ENCODE measurements at places on chromosomes 1 and 21.

DNA sequence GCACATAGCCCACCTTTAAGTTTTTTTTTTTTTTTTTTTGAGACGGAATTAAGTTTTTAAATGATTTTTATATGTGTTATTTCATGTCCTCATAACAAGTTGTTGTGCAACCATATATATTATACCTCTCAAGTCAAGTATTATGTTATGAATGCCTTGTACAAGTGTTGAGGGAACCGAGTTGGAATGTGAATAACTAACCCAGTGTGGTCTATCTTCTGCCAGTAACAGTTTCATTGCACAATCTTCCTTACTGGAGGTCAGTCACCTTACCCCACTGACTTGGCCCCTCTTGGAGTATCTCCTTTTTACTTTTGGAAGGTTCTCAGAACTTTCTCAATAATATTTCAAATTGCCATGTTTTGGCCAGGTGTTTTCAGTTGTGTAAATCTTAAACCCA lies 201.9 kb downstream of the CACNA1E start:
- DNase-seq, result no peak

- no peak for DNase-seq
Measured at GRCh38 chr1:229079016-229079595, 191.8 kb upstream of the RAB4A start.

- no peak for DNase-seq
Measured at GRCh38 chr1:183205196-183205781, 19.2 kb downstream of the LAMC2 start.

DNA sequence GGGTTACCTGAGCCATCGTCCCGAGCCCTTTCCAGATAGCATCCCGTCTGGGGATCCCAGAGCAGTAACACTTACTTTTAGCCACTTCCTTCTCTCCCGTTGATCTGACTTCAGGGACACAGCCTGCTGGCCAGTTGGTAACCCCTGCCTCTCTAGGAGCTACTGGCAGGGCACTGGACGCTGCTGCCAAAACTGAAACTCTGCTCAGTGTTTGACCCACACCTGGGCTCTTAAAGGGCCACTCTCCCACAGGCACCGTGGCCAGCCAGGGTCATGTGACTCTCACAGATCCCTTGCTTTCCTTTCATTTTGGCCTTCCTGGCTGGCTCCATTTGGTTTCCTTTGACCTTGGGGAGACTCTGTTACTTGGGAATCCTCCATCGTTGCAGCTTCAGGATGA lies at the start of gene PIGR:
Gene PIGR (minus strand): TSS at position 206 of the 400 bp plus-strand sequence. CDS start 5,935 bp downstream, outside the sequence.
- no peak for DNase-seq

- DNase-seq, result no peak
Measured at GRCh38 chr1:45669859-45670655, 16.3 kb downstream of the GPBP1L1 start.

- no peak for DNase-seq
Measured at GRCh38 chr1:12649971-12650421, 6.1 kb downstream of the AADACL4 start.

- no peak for DNase-seq
Measured at GRCh38 chr1:2194319-2194897, at the start of gene FAAP20. TSS of gene FAAP20 (minus strand) at chr1:2194772. CDS start at chr1:2194749, 23 bp downstream.

GRCh38 chr1:150444232-150444631 lies 43.0 kb upstream of the TARS2 start:
- no peak for DNase-seq

DNA sequence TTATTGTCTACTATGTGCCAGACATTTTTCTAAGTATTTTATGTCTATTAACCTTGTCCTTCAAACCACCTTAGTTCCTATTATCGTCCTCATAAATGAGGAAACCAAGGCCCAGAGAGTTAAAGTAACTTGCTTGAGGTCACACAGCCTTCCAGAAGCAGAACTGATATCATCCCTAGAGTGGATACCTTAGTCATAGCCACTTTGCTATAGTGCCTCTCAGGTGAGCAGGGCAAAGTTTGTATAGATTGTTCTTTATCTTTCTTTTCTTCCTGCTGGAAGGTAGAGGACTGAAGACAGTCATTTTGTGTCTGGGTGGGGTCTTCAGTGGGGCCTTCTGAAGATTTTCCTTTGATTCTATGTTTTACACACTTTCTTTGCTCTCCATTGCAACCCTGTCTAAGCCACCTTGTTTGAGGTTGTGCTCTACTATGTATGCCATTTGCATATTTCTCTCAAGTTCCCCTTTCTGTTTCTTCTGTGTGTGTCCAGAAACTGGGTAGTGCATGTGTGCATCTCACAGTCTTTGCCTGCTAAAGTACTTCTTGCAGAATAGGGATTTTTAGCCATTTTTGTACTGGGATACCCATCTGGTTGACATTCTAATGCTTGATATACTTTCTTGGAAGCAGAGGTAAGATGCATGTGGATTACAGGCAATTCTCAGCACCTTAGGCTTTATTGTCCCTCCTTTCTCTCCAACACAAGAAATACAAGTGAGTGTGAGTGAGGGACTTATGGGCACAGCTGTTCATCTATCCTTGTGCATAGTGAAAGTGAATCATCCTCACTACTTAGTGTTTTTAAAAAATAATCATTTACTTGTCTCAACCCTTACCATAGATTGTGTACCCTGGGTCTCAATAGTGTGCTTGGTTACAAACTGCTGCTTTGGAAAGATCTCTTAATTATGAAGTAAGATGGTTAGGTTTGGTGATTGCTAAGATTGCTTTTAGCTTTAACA lies 207.6 kb upstream of the HMCN1 start:
- no peak for DNase-seq

- DNase-seq, result no peak
Measured at GRCh38 chr21:26140164-26140579, 30.4 kb downstream of the APP start.

DNA sequence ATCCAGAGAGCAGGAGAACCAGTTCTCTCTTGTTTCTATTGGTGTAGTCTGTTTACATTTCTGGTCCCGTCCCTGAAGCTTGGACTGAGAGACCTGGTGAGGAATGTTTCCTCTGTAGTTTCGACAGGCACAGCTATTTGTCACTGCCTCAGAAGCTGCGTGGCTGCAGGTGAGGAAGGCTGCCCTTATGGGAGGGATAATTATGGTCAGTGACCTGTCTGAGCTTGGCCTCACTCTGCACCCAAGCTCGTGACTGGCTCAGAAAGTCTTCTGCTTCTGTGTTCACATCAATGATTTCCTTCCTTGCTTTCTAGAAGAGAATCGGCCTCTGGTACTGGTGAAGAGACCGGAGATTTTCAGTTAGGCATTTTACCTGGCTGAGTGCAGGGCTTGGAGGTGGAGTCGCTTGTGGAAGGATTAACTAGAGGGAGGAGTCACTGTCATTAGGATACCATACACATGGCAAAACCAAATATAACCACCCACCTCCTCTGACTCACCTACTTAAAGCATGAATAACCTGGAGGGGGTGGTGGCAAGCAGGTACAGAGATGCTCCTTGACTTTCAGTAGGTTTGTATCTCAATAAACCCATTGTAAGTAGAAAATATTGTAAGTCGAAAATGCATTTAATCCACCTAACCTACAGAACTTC lies 19.9 kb upstream of the WDR26 start:
- DNase-seq, result no peak

DNA sequence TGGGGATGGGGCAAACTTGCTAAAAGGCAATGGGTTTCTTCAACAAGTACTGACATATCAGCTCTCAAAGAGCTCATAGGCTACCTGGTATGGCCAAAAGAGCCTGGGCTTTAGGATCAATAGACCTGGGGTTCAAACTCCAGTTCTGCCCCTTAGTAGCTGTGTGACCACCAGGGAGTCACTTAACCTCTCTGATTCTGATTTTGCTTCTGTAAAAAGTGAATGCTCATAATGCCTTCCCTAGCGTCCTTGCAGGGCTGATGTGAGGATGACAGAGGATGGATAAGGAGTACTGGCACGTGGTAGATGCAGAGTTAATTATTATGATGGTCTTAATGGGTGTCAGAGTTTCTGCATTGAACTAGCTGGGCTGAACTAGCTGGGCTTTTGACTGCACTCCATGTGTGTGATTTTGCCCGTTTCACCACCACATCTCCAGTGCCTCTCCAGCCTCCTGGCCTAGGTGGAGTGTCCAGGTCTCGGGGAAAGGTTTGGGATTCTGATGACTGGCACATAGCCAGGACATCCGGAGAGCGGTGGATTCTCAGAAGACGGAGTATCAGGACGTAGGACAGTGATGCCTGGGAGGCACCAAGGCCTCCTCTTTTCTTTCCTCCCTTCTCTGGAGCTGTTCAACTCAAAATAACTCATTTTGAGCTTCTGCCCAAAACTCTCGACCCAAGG lies 15.2 kb downstream of the DISP3 start:
- no peak for DNase-seq

DNA sequence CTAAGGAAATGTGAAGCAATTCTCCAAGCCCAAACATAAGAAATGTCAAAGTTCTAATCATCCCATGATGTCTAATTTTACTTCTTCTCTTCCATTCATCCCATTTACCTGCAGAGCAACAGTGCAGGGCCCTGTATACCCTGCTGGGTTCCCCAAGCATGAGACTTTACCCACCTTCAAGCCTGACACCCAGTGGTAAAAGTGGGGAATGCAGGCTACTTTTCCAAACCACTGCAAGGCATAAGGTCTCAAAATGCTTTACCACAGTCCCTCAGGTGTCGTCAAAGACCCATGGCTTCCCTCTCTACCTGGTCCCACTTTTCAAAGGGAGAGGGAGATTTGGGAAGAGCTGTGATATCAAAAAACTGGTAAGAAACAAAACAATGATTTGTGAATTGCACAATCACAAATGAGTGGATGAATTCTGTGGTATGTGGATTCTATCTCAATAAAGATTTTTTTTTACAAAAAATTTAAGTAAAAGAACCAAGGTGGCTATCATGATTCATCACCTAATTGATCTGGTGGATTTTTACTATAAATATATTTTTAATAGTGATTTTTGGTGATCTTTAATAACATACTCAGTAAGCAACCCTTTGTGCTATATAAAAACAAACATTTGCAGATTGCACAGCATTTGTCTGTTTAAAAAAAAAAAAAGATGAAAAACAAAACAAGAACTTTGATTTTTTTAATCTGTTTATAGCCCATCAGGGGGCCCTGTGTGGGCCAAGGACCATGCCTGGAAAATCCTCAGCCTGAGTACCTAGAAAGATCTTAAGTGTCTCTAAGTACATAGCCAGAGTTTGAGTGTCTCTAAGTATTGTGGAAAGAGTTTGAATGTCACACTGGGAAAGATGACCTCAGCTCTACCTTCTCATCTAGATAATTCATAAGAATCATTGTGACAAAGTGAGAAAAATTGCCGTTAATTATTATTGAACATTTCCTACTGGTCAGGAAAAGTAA lies 73.1 kb upstream of the GJB5 start:
- DNase-seq, result no peak

- DNase-seq, result no peak
Measured at GRCh38 chr1:233641029-233641428, 27.1 kb downstream of the KCNK1 start.

- no peak for DNase-seq
Measured at GRCh38 chr1:14137411-14138134, 437.6 kb downstream of the PRDM2 start.

DNA sequence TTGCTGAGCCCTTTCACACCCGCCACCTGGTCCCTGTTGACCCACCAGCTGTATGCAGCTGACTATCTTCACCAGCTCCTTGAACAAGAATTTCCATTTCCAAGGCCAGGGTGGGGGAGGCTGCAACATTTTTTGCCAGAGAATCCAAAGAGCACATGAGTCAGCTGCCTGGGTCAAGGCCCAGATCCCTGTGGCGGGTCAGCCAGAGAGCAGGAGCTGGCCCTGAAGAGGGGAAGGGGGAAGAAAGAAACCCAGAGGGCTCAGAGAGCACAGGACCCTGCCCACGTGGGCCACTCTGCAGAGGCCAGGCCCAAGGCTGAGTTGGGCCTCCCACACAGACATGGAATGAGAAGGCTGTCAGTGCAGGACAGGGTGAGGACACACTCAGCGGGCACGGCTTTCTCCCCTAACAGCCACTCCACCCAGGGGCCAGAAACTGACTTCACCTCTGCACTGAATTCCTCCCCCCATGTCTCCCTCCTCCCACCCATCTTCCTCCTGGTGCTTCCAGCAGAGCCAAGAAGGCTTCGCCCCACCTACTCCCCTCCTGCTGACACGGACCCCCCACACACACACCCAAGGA lies 28.9 kb downstream of the S100A6 start:
- no peak for DNase-seq

DNA sequence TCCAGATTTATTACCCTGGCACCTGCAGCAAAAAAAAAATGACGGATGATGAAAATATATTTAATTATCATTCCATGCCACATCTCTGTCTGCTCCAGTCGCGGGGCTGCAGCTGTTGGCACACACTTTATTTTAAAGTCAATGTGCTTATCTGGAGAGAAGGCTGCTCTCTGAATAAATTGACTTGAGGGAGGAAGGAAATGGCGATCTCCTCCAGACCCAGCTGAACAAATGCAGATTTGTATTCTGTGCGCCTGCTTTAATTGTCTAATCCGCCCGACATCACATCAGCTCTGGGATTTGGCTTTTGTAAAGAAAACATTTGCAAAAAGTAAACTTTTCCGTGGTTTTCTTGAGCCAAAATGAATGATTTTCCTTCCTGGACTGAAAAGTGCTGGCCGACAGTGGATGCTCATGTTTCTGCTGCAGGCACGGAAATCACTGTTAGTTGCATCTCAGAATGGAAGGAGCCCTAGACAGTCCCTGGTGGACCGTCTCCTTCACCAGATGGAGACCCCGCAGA lies 150.2 kb downstream of the CAMTA1 start:
- no peak for DNase-seq

GRCh38 chr1:36876990-36877389 lies 157.3 kb downstream of the GRIK3 start:
- DNase-seq, result no peak

- DNase-seq, result no peak
Measured at GRCh38 chr1:66750577-66750976, 1.7 kb upstream of the DYNLT5 start.

- DNase-seq, result no peak
Measured at GRCh38 chr1:119986007-119986497, 83.4 kb downstream of the NOTCH2 start.

DNA sequence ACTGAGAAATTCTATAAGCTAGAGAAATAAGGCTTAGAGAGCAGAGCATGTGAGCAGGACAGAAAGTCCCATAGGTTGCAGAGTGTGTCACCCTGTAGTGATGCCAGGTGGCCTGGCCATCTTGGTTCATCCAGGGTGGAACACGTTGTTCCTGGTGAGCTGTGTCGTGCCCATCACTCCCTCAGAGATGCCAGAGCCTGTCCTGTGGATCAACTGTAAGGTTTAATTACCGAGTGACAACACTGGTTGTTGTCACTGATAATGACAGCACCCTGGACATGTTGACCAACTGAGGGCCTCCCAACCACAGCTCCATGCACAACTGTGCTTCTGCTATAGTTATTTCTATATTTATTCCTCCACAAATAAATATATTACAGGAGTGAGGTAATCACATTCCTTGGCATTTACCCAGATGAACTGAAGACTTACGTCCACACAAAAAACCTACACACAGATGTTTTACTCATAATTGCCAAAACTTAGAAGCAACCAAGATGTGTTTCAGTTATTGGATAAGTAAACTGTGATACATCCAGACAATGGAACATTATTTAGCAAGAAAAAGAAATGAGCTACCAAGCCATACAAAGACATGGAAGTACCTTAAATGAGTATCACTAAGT lies 6.2 kb downstream of the C1orf198 start:
- no peak for DNase-seq

GRCh38 chr1:27689423-27690173 lies 17.6 kb upstream of the IFI6 start:
- DNase-seq, result no peak

GRCh38 chr1:47409311-47410067 lies 6.6 kb upstream of the FOXE3 start:
- DNase-seq, result no peak

Measured in NCI-H2107 (cell line).